T47D (cell line): ENCODE measurements at places on chromosomes 7 and 10.

DNA sequence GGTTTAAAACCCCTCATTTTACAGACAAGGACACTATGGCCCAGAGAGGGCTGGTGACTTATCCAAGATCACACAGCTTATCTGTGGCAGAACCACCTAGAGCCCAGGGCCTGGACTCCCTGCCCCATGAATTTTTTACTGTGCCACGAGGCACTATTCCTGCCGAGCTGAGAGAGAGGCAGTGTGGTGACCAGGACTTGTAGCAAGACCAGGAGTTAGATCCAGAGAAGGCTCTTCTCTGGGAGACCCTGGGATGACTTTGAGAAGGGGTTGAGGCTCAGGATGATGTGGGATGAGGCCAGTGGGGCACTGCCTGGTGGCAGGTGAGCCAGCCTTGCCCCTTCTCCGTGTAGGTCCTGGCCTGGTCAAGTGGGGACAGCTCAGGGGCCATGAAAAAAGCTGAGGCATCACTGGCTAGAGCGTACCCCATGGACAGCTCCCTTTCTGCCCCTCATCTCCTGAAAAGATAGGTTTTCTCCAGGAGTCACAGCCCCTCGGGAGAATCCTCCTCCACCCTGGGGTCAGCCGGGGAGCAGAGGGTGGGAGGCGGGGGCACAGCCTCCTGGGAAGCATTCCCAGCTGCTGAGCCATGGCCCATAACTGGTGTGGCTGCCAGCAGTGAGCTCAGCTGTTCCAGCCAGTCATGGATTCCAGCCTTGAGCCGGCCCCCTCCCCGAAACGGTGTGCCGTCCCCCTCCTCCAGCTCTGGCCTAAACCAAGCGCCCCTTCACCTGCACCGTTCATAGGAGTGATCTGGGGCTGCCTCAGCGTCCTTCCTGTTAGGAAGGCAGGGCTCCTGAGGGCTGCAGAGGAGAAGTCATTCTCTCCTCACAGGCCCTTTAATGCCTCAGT, 5.8 kb downstream of the FLNC start:
- DNase-seq = no peak

DNA sequence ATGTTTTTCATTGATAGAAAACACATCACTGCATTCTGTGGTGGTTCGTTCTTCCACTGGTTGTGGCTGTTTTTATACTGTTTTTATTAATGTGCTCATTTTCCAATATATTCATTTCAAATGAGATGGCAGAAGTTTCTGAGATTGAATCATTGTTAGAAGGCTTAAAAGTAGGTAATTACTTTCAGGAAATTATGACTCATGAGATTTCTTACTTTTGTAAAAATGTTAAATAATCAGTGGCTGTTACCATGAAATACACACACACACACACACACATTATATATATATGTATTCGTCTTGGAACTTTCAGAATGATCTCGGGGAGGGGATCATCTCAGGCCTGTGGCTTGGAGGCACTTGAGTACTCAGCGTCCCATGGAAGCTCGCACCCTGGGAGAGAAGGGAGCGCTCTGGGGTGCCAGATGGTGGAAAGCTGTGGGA, 66.1 kb downstream of the ZMYND11 start:
- no peak for DNase-seq

GRCh38 chr7:157554393-157555238, 217.8 kb downstream of the DNAJB6 start:
- DNase-seq = no peak

GRCh38 chr10:19651549-19651948, 164.7 kb upstream of the PLXDC2 start:
- no peak for DNase-seq

GRCh38 chr10:37856881-37857286, 526 bp downstream of the ZNF248 start:
- DNase-seq = peak; percentile 22

GRCh38 chr10:43851030-43851429, 202.3 kb upstream of the ZNF32 start:
- no peak for DNase-seq

- DNase-seq = no peak
Observed at GRCh38 chr10:43904844-43905243, 256.2 kb upstream of the ZNF32 start.

GRCh38 chr10:50334273-50334672, 83.0 kb upstream of the ASAH2 start:
- no peak for DNase-seq

- DNase-seq = peak; percentile 12
Observed at GRCh38 chr7:49424109-49424508, 349.3 kb upstream of the VWC2 start.

GRCh38 chr10:91909117-91909677, at the start of gene FGFBP3:
Gene FGFBP3 (minus strand): TSS chr10:91909486. CDS start chr10:91908969, 517 bp downstream.
- DNase-seq = no peak

- DNase-seq = no peak
Observed at GRCh38 chr10:95767884-95768556, 12.1 kb downstream of the ENTPD1 start.

- DNase-seq = no peak
Observed at GRCh38 chr7:96188174-96188581, 133.7 kb downstream of the SLC25A13 start.

DNA sequence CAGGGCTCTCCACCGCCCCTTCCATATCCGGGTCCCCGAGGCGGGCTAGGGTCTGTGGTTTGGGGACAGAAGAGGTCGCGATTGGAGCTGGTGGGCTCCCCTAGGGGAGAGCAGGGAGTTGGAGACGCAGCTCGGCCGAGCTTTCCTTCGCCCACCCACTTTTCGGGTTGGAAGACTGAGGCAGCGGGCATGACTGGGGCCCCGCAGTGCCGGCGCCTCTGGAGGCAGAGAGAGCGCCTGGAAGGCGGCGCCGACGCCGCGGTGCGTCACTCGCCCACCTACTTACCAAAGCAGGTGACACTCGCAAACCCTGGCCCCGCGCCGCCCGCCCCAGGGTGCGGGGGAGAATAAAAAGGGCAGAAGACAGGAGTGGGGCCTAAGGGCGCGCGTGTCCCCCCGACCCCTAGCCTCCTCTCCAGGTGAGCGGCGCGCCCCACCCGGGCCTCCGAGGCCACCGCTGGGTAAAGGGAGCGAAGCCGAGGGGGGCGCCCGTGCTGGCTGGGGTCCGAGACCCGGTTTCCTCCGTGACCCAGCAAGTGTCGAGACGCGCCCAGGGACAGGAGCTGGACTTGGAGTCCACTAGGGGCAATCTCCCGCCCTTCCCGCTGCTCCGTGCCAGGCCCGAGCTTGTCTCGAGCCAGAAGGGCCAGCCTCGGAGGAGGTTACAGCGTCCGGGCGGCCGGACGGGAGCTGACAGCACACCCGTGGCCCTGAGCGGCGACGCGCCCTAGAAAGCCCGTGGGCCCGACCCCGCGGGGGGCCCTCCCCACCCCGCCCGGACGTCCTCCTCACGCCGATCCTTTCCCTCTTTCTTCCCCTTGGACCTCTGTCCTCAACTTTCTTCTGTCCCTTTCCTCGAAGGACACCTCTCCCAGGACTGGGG, 34.4 kb upstream of the GRID1 start:
- DNase-seq = peak; percentile 72

DNA sequence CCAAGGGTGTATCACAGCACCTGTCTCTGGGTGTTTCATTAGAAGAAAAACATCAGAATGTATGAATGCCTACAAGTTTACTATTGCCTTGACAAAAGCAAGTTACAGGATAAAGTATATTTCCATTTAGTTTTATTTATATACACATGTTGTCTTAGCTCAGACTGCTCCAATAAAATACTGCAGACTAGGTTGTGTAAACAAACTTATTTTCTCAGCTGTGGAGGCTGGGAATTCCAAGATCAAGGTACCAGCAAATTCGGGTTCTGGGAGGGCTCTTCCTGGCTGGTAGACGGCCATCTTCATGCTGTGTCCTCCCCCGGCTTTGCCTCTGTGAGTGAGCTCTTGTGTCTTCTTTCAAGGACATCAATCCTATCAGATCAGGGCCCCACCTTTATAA, 77.1 kb upstream of the UNC5B start:
- no peak for DNase-seq

DNA sequence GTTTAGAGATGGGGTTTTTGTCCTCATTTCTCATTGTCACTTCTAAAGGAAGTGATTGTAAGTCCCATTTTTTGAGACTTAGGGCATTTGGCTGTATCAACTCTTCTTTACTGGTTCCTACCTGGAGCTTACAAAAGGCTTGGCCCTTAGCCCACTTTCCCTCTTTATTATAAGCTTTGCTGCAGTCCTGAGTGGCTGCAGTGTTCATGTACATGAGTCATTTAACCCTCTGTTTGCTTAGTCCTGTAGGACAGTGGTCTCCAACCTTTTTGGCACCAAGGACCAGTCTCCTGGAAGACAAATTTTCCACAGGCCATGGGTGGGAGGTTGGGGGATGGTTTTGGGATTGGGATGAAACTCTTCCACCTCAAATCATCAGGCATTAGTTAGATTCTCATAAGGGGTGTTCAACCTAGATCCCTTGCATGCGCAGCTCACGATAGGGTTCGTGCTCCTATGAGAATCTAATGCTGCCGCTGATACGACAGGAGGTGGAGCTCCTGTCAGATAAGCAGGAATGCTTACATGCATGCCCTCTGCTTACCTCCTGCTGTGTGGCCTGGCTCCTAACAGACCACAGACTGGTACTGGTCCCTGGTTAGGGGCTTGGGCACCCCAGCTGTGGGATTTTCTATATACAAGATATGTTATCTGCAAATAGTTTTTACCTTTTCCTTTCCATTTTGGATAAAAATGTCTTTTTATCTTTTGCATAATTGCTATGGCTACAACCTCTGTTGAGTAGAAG, 99.7 kb downstream of the CCSER2 start:
- no peak for DNase-seq

DNA sequence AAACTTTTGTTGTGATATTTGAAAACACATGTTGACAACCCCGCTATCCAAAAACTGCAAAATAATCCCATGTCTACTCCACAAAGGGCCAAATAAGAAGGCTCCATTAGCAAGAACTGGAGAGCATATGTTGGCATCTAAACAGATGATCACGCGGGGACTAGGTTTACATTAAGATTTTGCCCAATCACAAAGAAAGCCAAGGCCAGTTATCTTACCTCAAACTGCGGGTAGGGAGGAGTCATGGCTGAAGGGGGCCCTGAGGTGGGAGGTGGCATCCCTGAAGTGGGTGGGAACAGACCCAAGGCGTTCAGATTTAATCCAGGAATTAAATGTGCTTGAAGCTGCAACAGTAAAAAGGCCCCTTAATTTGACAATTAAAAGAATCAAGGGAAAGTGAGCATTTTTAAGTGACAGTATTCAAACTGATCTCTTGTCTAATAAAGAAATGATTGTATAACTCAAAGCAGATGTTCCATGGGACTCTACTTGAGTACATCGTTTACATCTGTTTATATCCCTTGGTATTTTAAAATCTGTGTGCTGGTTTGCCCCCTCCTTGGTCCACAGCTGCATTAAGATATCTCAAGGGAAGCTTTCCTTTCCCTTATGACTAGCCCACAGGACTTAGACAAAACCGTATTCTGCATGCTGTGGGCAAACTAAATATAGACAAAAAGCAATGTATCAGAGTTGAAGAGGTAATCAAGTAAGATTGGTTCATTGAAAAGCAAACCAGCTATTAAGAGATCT, 42.9 kb downstream of the MALSU1 start:
- DNase-seq = no peak

GRCh38 chr7:112497481-112497880, 16.7 kb downstream of the LSMEM1 start:
- DNase-seq = no peak

DNA sequence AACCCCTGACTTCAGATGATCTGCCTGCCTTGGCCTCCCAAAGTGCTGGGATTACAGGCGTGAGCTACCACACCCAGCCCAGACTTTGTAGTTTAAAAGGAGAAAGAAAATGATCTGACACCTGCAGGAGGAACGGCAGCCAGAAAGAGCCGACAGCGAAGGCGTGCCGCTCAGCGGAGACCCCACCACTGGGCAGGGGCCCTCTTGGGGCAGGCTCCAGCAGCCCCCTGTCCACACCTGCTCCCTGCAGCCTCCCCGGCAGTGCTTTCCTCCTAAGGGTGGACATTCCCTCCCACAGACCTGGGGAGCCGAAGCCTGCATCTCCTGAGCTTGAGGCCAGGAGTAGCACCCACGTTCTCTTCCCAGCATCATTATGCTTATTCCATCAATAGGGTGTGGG, 19.2 kb upstream of the CNPY1 start:
- no peak for DNase-seq

- no peak for DNase-seq
Observed at GRCh38 chr10:84232376-84232775, 7.0 kb upstream of the LRIT2 start.

DNA sequence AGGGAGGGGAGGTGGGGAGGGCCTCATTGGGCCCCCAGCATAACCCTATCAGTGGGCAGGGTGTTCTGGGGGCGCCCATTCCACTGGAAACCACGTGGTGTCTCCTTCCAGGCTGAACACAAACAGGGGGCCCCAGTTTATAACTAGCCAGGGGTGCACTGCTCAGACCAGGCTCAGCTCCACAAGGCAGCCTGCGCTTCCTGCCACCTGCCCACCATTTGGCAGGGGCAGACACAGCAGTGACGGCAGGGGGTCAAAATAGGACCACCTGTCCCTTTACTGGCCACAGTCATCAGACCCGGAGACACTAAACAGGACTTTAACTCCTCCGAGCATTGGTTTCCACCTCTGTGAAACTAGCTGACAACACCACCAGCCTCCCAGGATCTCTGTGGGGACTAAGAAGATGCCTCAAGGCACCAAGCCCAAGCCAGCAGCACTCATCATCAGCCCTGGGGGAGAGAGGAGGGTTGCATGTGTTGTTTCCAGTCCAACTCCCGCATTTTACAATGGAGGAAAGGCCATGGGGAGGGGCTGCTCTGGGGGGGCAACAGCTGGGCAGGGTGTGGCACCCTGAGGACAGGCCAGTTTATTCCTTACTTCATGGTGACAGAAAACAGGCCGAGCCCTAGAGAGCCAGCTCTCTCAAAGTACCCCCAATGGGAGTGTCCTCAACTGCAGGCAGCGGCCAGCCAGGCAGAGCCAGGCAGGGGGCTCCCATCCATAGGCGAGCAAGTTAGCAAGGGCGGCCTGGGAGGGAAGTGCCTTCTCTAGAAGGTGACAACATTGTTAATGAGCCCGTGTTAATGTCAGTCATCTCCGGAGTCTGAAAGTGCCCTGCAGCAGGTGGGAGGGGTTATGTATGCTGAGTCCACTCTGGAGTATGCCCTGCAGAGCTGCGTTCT, 127.6 kb downstream of the TNS3 start:
- DNase-seq = no peak
